CD4-positive, alpha-beta T cell treated with Interleukin-15 for 1 hour (primary cell): ENCODE measurements at places on chromosomes 16 and 17.

- no peak for DNase-seq
Observed at GRCh38 chr17:46179375-46179999, 13.7 kb downstream of the KANSL1 start.

DNA sequence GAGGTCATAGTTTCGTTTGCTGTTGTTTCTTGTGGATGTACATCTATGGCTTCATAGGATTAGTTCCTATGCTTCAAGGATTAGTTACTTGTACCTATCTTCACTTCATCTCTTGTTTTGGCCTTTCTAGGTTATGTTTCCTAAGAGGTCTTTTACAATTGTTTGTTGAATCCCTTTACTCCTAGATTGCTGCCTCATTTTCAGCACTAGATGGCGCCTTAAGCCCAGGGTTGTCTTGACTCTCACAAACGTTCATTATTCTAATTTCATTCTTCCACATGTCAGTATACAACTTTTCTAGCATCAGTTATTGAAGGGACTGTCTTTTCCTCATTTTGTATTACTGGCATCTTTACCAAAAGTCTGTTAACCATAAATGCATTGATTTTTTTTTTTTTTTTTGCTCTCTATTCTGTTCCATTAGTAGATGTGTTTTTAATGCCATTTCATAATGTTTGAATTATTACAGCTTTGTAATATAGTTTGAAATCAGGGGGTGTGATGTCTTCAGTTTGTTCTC, 45.0 kb upstream of the NACA2 start:
- DNase-seq: peak; percentile 45

GRCh38 chr17:6473128-6473767, 29.0 kb downstream of the PIMREG start:
- peak; percentile 54 for DNase-seq

- no peak for DNase-seq
Observed at GRCh38 chr16:19232988-19233387, 52.5 kb upstream of the CLEC19A start.

DNA sequence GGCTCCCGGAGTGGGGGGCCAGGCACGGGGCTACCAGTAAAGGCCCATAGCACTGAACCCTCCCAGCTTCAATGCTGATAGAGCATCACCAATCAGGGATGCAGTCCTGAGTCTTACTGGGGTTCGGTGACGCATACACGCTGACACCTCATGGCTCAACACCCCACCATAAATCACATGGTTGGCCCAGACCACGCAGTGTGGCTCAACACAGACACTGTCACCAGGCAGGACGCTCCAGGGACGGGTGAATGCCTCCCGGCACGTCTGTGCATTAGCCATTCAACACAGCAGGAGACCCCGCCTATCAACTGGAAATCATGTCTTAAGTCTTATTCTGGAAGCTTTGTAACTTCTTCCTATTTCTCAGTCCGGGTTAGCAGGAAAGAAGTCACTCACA, 35.0 kb downstream of the NECAB2 start:
- no peak for DNase-seq

- DNase-seq: no peak
Observed at GRCh38 chr17:2068031-2068518, 13.2 kb downstream of the HIC1 start.

- DNase-seq: no peak
Observed at GRCh38 chr17:49991409-49991808, 3.6 kb downstream of the DLX3 start.

DNA sequence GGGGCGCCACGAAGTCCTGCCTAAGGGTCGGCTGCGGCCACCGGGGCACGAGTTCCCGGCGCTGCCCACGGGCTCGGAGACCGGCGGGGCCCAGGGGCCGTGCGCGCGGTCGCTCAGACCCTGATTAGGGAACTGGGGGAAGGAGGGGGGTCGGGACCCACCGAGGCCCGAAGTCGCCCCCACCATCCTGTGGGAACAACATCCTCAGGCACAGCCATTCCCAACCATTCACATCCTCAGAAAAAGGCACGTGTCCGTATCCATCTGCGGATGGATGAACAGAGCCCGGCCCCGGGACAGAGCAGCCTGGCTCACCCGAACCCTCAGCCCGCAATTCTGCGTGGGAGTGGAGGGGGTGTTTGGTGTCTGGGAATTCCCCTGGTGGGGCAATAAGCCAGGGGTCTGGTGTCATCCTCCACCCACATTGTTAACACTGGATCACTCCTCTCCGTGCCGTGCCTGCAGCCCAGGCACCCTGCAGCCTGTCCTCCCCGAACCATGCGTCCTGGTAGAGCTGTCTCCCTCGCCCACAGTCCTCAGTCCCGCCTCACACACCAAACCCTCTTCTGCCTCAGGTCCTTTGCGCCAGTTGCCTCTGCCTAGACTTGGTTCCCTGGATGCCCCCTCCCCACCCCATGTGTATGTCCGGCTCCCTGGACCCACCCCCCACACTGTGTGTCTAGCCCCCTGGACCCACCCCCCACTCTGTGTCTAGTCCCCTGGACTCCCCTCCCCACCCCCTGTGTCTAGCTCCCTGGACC, 789 bp upstream of the CCDC57 start:
- DNase-seq: peak; percentile 76
